ENCODE measurements at places on chromosomes 2 and 18.
A peak's percentile ranks its signal among the peaks of the same experiment; 100 is the strongest.

- peaks cover 28% of the 10 kb centered on the region for H3K4me1 ChIP-seq
- H3K27ac ChIP-seq: peak overlapping the region; percentile 82
- H3K36me3 ChIP-seq: no peaks in the 10 kb centered on the region
- no peaks in the 10 kb centered on the region for H3K27me3 ChIP-seq
- no peak overlapping the region for H3K4me3 ChIP-seq
These were observed 73.0 kb upstream of the YWHAQ start for GRCh38 chr2:9703701-9704221.

DNA sequence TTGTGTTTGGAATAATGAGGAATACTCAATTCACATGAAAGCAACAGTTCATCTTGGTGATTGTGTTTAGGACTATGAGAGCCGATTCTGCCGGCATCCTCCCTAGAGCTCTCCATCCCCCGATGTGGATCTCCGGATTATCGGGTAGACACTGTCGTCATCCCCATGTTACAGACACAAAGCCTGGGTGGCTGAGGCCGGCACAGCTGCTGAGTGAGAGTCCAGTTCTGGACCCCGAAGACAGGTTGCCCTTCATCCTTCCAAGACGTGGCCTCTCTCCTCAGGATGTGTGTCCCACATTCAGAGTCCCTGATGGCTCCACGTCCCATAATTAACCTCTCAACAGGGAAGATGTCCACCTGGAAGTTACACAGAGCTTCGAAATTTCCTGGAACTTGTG, 129.3 kb downstream of the HDAC4 start:
- no peak for DNase-seq
- H3K4me1 ChIP-seq: peaks cover 76% of the 10 kb centered on the region
- no peaks in the 10 kb centered on the region for H3K36me3 ChIP-seq
- no peak overlapping the region for H3K4me3 ChIP-seq
- no peaks in the 10 kb centered on the region for H3K27me3 ChIP-seq

DNA sequence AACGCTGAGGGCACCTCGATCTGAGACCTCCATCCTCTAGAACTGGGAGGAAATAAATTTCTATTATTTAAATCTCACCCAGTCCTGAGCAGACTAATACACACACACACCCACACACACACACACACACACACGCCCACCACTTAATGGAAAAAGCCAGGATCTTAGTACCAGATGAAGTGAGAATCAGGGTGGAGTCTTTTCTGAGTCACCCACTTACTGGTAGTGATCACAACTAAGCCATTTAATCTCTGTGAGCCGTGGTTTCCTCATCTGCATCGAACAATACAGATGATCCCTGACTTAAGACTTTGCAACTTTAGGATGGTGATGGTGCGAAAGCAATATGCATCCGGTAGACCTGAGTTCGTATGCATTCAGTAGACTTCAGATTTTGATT, 18.6 kb downstream of the THNSL2 start:
- no peaks in the 10 kb centered on the region for H3K27me3 ChIP-seq
- H3K27ac ChIP-seq: no peak overlapping the region
- no peaks in the 10 kb centered on the region for H3K4me1 ChIP-seq
- no peak overlapping the region for H3K4me3 ChIP-seq
- no peaks in the 10 kb centered on the region for H3K36me3 ChIP-seq
- no peak for DNase-seq

DNA sequence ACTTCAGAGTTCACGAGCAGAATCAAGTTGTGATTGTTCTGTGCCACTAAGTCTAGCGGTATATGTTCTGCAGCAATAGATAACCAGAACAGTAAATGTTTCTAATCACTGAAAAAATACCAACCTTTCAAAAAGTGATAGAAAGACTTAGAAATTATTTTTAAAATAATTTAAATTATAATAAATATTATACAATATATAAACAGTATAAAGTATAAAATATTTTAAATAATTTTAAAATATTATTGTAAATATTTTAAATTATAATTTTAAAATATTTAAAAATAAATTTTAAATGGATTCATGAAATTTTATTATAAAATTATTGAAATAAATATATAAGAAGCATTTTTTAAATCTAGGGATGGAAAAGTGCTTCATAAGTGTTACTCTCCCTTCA, 126.3 kb upstream of the ID2 start:
- no peak overlapping the region for H3K4me3 ChIP-seq
- DNase-seq: no peak
- no peak overlapping the region for H3K27ac ChIP-seq
- H3K27me3 ChIP-seq: no peaks in the 10 kb centered on the region
- H3K4me1 ChIP-seq: peaks cover 4% of the 10 kb centered on the region

- H3K27me3 ChIP-seq: no peaks in the 10 kb centered on the region
- DNase-seq: no peak
- H3K27ac ChIP-seq: no peak overlapping the region
- H3K4me1 ChIP-seq: peaks cover 24% of the 10 kb centered on the region
- no peaks in the 10 kb centered on the region for H3K36me3 ChIP-seq
- no peak overlapping the region for H3K4me3 ChIP-seq
These were observed 49.8 kb downstream of the SLC4A5 start for GRCh38 chr2:74293191-74293991.

DNA sequence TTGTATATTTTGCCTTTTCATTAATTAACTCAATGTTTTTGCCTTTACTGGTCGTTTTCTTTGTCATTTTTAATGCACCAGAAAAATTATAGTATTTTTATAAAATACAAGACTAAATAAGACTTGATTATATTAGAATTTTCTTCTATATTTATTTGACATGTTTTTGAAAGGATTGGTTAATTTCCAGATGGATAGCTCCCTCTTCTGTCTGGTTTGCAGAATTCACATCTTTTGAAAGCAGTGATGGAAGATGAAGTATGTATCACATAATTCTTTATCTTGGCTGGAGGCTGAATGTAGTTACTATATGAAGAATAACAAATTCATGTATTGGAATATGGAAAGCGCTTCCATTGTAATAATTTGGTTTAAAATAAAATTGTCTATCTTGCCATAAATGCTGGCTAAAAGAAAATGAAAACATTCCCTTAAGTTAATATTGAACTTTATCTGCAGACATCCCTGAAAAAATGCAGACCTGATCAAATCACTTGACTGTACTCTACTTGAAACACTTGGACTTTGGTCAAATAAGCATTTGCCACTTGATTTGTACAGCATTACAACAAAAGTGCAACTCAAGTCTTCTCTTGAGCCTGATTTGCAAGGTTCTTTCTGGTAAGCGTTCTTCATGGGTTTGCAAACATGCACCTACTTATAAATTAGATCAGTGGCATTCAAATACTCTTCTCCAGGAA, 86.3 kb upstream of the EFEMP1 start:
- H3K36me3 ChIP-seq: no peaks in the 10 kb centered on the region
- H3K4me1 ChIP-seq: no peaks in the 10 kb centered on the region
- no peak for DNase-seq
- H3K4me3 ChIP-seq: no peak overlapping the region
- H3K27ac ChIP-seq: no peak overlapping the region
- no peaks in the 10 kb centered on the region for H3K27me3 ChIP-seq

GRCh38 chr2:198973785-198974184, 484.0 kb downstream of the SATB2 start:
- no peaks in the 10 kb centered on the region for H3K4me1 ChIP-seq
- no peaks in the 10 kb centered on the region for H3K27me3 ChIP-seq
- no peak overlapping the region for H3K27ac ChIP-seq
- no peaks in the 10 kb centered on the region for H3K36me3 ChIP-seq

DNA sequence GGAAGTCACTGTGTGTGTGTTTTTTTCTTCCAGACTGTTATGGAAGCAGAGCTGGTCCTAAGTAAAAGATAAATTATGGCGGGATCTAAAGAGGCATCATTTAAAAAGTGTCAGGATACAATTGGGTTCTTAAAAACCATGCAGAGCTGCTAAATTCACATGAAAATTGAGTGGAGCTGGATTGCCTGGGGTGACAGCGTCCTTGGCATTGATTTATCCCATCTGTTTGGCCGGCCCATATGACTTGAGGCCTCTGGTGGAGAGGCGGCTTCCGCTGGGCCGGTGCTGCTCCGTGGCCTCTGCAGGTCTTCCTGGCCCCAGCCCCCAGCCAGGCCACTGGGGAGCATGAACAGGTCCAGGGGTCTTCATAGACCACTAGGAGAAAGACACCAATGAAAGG, 165.5 kb downstream of the GLI2 start:
- no peaks in the 10 kb centered on the region for H3K36me3 ChIP-seq
- H3K27ac ChIP-seq: no peak overlapping the region
- H3K4me1 ChIP-seq: no peaks in the 10 kb centered on the region
- H3K27me3 ChIP-seq: no peaks in the 10 kb centered on the region

GRCh38 chr2:24329700-24330099, 30.6 kb downstream of the ITSN2 start:
- H3K36me3 ChIP-seq: no peaks in the 10 kb centered on the region
- no peak overlapping the region for H3K27ac ChIP-seq
- DNase-seq: no peak
- H3K4me1 ChIP-seq: peaks cover 13% of the 10 kb centered on the region
- H3K27me3 ChIP-seq: no peaks in the 10 kb centered on the region
- H3K4me3 ChIP-seq: no peak overlapping the region

DNA sequence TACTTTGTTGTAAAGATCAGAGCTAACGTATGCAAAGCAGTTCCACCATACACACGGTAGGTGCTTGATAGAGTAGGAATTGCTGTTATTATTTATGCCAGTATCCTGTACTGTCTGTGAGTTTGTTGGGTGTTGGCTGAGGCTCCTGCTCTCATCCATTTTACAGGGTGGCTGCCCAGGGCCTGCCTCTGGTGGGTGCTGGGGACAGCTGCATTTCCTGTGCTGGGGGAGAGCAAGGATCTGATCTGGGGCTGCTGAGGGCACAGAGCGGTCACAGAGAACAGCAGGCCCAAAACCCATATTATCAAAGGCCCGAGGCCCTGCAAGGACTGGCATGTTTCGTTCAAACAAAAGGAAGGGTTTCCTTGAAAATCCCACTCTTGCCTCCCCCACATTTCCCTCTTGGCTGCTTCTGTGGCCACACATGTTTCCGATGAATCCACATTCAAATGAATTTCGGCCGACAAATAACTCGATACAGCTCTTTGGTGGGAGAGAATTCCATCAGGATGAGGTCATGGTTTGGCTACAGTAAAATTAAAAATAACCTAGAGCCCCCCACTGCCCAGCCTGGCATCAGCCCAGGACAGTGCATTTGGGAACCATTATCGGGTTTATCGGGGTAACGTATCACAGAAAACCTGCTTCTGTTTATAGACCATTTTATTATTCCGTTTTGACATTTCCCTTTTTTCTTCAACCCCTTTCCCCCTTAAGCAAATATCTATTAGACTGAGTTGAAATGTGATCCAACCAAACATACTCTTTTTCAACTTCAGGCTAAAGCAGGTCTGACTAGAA, 143.4 kb downstream of the CYRIA start:
- no peaks in the 10 kb centered on the region for H3K4me1 ChIP-seq
- H3K4me3 ChIP-seq: no peak overlapping the region
- no peaks in the 10 kb centered on the region for H3K27me3 ChIP-seq
- DNase-seq: no peak

GRCh38 chr2:99602476-99602875, 112.7 kb upstream of the REV1 start:
- H3K36me3 ChIP-seq: no peaks in the 10 kb centered on the region
- no peaks in the 10 kb centered on the region for H3K27me3 ChIP-seq
- H3K4me1 ChIP-seq: no peaks in the 10 kb centered on the region
- no peak overlapping the region for H3K4me3 ChIP-seq
- H3K27ac ChIP-seq: no peak overlapping the region

DNA sequence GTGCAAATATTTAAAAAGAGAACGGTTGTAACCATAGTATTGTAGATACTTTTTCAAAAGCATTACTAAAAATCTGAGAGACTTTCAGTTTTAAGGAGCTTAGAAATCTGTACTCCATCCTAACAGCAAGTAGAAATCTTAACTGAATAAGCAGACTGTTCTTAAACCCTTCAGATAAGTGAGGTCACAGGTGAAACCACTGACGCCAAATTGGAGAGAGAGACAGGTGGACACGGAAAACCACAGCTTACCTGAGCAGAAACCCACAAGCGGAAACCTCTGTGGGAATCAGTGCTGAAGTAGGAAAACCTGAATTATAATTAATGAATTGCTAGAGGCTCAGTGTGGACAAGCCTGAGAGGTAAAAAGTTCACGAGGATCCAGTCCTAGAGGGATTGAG, 959.4 kb upstream of the CELF4 start:
- H3K4me1 ChIP-seq: no peaks in the 10 kb centered on the region
- H3K4me3 ChIP-seq: no peak overlapping the region
- no peak for DNase-seq
- no peak overlapping the region for H3K27ac ChIP-seq
- H3K36me3 ChIP-seq: no peaks in the 10 kb centered on the region
- H3K27me3 ChIP-seq: no peaks in the 10 kb centered on the region

- no peaks in the 10 kb centered on the region for H3K36me3 ChIP-seq
- H3K27ac ChIP-seq: no peak overlapping the region
- no peak for DNase-seq
- no peak overlapping the region for H3K4me3 ChIP-seq
- no peaks in the 10 kb centered on the region for H3K27me3 ChIP-seq
- H3K4me1 ChIP-seq: no peaks in the 10 kb centered on the region
These were observed 85.2 kb downstream of the PRELID3A start for GRCh38 chr18:12492907-12493306.

- no peak overlapping the region for H3K4me3 ChIP-seq
- no peaks in the 10 kb centered on the region for H3K36me3 ChIP-seq
- no peaks in the 10 kb centered on the region for H3K27me3 ChIP-seq
- no peak overlapping the region for H3K27ac ChIP-seq
- no peak for DNase-seq
- H3K4me1 ChIP-seq: peaks cover 16% of the 10 kb centered on the region
These were observed 732.4 kb downstream of the RNF144A start for GRCh38 chr2:7649461-7650228.

GRCh38 chr2:174664084-174664759, 66.6 kb upstream of the WIPF1 start:
- no peak for DNase-seq
- H3K27me3 ChIP-seq: no peaks in the 10 kb centered on the region

GRCh38 chr2:2056531-2056930, 274.5 kb downstream of the MYT1L start:
- no peak overlapping the region for H3K27ac ChIP-seq
- DNase-seq: no peak
- H3K4me3 ChIP-seq: peak overlapping the region; percentile 42
- H3K27me3 ChIP-seq: no peaks in the 10 kb centered on the region

- no peaks in the 10 kb centered on the region for H3K36me3 ChIP-seq
- H3K27me3 ChIP-seq: no peaks in the 10 kb centered on the region
- no peaks in the 10 kb centered on the region for H3K4me1 ChIP-seq
- DNase-seq: no peak
- H3K4me3 ChIP-seq: no peak overlapping the region
These were observed 120.8 kb downstream of the PID1 start for GRCh38 chr2:229150317-229150716.
